ENCODE measurements at places on chromosomes 1 and 21.

DNA sequence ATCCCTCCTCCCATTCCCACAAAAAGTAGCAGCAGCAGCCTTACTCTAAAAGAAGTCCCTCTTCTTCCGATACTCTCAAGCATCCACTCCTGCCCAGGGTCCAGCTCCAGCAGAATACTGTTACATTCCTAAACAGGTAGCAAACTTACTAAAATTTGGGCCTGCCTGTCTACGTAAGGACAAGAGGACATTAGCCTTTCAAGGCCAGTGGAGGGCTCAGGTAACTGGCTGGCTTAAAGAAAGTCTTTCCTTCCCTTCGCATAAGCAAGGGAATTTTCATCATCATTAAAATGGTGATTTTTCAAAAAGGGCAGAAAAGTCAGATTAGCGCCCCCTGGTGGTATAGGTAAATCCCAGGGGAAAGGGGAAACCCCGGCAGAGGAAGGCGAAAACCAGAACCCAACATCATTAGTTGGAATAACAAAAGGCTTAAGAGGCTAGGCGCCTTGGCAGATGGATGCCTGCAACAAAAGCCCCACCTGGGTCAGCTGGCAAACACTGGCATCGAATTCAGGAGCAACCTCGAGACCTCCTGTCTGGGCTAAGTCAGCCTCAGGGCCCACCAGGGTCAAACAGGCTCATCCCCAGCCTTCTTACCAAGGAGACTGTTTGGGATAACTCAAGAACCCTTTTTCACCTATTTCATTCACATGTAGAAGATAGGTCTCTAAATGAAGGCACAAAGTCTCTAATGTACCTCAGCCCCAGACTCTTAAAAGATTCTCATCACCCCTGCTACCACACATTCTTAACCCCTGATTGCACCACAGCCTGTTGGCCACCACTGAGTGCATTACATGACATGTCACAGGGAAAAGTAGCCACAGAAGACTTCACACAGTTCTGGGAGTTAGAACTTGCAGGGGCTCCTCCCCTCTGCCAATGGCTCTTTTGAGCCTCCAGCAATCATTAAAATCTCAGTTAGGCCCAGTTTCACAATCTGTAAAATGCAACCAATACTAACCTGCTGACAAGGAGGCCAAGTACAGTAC is 36.7 kb downstream of the ERI3 start:
- no peak for DNase-seq

DNA sequence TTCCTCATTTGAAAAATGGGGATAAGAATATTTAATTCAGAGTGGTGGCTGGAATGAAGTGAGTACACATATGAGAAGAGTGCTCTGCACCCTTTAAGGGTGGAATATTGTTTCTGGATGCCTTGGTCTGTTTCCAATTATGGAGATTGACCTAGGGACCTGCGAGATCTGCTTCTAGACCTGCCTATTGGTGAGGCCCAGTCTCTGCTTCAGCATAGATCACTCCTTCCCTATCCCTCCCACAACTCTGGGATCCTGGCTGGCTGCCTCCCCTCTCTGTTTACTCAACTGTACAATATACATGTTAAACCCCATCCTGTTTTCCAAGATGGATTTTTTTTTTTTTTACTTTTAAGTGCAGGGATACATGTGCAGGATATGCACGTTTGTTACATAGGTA is 6.4 kb upstream of the LDLRAD1 start:
- no peak for DNase-seq

GRCh38 chr21:33362044-33362555 is 37.3 kb downstream of the IFNAR1 start:
- DNase-seq = peak; percentile 79

DNA sequence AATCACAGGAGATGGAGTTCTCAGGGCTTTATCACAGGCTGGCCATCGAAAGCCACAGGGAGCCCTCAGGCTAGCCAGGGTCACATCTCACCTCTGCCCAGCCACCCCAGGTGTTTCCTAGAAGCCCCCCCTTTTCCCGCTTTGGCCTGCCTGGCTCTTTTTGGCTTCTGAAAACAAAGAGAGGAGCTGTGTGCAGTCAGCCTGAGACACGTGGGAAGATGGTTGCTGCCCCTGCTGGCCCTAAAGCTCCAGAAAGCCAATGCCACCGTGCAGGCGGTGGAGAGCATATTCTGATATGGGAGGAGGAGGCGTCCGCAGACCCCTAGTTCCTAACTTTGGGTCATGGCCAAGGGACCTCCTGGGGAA is 18.7 kb upstream of the LBR start:
- DNase-seq = no peak

DNA sequence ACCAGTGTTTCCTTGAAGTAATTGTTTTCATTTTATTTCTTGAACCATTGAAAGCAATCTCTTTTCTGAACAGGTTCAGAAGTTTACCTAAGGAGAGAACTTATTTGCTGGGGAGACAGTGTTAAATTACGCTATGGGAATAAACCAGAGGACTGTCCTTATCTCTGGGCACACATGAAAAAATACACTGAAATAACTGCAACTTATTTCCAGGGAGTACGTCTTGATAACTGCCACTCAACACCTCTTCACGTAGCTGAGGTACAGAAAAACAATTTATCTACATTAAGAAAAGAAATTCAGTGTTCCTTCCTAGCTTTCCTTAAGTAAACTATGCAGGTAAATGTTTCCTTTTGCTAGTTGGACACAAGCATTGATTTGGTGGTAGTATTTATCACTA is 27.4 kb downstream of the AGL start:
- DNase-seq = no peak

- DNase-seq = no peak
Observed at GRCh38 chr21:37237764-37238163, 29.4 kb downstream of the VPS26C start.

DNA sequence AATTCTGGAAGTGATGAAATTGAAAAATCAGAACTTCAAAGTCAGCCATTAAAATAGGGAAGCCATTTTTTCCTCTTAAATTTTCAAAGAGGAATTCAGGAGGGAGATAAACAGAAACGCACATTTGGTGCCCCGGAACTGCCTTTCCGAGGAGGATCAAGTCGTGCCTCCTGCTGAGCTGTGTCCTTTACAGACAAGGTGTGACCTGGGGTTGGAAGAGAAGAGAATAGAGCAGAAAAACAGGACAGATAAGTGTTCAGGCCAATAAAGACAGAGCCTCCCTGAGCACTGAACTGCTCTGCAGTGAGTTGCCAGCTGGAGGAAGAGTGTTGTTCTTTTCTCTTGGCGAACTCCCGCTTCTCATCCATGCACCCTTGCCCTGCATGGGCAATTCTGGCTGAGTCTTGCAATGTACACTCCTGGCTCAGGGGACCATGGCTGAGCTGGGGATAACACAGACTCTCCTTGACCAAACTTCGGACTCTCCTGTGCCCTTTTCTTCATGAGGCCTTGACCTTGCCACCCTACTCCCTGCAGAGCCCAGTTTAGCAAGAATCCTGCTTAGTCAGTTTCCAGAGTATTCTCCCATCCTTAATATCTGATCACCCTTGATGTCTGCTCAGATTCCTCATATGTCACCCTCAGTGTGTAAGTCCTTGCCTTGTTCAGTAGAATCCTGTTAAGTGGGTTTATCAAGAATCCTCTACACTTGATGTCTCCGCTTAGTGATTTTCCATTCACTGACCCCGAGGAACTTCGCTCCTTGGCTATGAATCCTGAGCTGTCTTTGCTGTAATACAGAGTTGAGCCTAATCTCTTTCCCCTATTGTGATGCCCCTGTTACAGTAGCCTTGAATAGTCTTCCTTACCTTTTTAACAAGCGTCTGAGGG is 1.3 kb upstream of the MTARC1 start:
- no peak for DNase-seq

GRCh38 chr1:12196641-12197482 is 30.1 kb downstream of the TNFRSF1B start:
- DNase-seq = no peak

DNA sequence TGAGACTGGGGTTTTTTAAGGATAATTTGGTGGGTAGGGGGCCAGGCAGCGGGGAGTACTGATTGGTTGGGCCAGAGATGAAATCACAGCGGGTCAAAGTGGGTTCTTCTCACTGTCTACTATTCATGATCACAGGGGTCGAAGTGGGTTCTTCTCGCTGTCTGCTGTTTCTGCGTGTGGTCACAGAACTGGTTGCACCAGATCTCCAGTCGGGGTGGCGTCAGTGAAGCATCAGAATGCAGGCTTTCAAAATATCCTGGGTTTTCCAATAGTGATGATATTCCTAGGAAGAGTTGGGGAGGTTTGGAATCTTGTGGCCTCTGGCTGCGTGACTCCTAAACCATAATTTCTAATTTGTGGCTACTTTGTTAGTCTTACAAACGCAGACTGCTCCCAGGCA is 45.1 kb downstream of the TRPM2 start:
- DNase-seq = no peak

DNA sequence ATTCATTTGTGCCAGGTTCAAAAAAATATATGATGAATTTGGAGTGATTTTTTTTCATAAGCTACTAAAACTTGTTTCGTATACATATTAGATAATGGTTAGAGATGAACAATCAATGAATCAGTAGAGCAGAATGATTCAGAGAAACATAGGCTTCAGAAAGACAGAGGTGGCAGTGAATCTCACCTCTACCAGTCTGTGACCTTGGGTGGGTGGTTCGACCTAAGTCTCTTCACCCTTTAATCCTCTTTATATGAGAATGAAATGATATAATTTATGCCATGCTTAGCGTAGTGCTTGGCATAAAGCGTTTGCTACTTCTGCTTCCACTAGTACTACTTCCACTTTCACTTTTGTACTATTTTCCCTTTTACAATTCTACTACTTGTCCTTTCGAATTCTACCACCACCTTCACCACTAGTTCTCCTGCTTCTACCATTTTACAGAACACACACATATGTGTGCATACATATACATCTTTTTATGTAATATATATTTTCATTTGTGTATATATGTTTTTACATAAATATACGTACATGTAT is 45.1 kb downstream of the FYB2 start:
- DNase-seq = no peak
